ENCODE measurements at places on chromosomes 16 and 17. TPM values are rescaled to one million over a fixed set of nuclear protein-coding genes. Genes with fewer than 3 reads are reported as not detected.

DNA sequence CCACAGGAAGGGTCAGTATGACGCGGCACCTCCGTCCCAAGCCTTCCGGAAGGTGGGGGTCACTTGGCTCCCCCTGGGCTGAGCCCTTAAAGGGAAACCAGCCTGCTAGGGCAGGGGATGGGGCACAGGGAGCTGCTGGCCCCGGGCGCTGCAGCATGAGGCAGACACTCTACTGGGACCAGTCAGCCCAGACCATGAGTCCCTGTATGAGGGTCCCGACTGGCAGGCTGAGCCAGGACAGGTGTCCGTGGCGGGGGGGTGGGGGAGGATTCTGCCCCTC lies 43.4 kb upstream of the ZC3H18 start:
- no peak for DNase-seq

Gene AMZ2
- 150 TPM for total RNA-seq

DNA sequence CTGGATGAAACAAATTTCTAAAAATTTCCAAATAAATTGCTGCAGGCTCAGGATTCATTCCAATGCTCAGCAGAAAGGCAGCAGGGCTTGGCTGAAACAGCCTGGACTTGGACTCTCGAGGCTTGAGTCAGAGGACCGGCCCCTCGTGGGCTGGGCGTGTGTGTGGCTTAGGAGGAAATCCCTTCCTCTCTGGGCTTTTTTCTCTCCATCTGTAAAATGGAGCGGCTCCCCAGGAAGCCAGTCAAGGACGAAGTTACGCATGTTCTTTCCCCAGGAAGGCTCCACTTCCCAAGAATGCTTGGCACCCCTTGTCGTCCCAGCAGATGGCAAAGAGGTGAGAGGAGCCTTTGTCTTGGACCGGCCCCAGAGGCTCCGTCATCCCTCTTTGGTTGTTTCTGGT lies 13.5 kb downstream of the SLC46A1 start:
- no peak for DNase-seq

- DNase-seq, result no peak
Observed at GRCh38 chr16:29978564-29979270, 5.0 kb downstream of the TAOK2 start.

GRCh38 chr17:33106525-33107165 lies 115.0 kb downstream of the SPACA3 start:
- DNase-seq, result no peak

GRCh38 chr17:61294286-61294685 lies 105.4 kb upstream of the TBX2 start:
- no peak for DNase-seq

GRCh38 chr16:57058291-57058861 lies 34.0 kb upstream of the CPNE2 start:
- DNase-seq, result no peak

Gene KRTAP4-4
- total RNA-seq, result not detected

GRCh38 chr17:8670421-8670820 lies 39.9 kb upstream of the MYH10 start:
- no peak for DNase-seq

GRCh38 chr16:75099738-75100602 lies 16.6 kb downstream of the LDHD start:
- DNase-seq, result no peak

Gene IL34
- 20.0 TPM for total RNA-seq

Gene ATP2A3
- 3.3 TPM for total RNA-seq

Gene TEX14
- 0.10 TPM for total RNA-seq

DNA sequence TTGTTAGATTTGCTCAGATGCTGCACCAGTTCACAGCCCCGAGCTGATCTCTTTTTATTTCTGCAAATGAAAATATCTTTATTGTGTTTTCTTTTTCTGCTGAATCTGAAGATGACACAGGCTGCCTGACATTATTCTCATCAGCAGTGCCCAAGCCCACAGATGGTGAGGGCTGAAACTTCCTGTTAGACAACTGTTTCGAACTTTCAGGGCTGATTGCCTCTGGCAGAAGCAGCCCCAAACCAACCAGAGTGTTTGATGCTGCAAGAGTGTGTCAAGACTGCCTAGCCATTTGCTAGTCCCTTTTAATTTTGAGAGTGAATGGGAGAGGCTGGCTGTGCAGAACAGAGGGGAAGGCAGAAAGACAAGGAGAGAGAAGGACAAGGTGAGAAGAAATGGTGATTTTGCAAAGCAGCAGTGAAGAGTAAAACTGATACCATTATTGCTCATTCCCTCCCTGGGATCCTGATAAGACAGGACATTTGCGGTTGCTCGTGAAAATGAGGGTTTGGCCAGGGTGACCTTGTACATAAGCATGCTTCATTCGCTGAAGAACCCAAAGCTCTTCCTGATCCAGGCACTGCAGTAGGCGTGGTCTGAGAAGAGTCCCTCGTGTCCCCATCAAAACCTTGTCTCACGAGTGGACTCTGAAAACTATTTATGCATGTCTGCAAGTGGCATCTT lies 77.2 kb downstream of the TMEM114 start:
- no peak for DNase-seq

DNA sequence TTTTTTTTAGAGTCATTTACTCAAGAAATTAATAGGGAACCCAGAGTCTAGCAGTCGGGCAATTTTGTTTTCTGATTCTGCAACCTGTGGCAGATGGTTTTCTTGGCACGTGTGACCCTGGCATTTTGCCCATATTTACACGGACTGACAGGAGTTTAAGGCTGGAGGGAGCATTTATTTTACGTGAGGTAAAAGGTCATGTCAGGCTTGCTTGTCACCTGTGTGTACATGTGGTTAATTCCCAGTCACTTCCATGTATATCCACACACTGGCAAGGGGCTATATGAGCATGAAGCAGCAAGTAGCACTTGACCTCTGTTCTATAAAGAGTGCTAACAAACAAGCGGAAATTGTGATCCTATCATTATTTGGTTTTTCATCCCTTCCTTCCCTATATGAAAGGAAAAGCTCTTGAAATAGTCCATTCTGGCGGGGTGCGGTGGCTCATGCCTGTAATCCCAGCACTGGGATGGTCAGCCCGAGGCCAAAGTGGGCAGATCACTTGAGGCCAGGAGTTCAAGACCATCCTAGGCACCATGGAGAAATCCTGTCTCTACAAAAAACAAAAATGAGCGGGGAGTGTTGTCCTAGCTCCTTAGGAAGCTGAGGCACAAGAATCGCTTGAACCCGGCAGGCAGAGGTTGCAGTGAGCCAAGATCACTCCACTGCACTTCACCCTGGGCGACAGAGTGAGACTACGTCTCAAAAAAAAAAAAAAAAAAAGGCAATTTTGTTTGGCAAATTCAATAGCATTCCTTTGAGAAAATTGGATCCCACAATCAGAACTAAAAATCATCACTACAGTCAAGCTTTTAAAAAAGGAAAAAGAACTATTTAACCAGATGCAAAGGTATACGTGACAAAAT lies 2.1 kb downstream of the SPAG9 start:
- DNase-seq, result peak; percentile 18

GRCh38 chr16:71373073-71373472 lies 14.6 kb downstream of the CALB2 start:
- DNase-seq, result no peak

DNA sequence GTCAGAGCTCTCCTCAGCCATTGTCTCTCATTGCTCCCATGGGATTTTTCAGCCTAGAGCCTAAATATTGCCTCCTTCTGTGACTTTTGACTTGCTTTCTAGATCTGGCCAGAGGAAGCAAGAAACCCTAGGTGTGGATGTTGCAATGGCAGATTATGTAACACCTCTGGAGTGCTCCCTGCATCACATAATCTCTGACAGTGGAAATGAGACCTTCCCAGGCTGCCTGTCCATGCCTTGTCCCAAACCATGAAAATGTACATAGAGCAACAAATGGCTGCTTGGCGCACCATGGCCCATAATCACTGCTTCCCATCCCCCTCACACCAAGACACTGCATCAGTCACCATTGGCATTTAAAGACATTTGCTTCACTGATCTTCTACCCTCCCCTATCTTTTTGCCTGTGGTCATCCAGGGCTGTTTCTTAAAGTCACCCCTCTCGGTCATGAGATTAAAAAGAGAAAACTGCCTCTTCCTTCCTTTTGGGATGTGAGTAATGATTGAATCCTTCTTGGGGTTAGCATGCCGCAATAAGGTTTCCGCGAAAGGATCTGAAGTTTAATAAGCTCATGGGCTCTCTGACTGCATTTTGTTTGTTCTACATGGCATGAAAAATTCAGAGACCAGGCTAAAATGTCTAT lies 34.2 kb upstream of the CCL2 start:
- no peak for DNase-seq

DNA sequence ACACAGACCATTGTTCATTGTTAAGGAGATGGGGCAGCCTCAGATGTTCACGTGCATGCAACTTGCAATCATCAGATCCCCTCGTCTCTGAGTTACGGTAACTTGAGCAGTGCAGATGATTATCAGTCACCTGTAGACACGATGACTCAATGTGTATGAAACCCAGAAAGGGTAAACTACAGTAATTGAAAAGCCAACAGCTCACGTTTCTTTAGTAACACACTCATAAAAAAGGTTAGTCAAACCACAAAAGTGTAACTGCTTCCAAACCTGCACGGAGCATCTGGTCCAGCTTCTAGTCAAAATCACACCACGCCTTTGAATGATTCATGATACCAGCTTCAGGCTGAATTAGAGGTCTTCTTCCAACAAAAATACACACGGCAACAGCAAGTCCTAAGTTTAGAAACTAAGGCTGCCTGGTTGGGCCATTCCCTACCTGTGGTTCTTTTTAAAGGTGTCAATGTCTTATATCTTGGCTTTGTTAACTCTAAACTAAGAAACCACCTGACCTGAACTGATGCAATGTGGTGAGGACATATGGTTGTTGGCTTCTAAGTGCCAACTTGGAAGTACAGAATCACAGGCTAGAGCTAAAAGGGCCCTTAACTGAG lies 32.3 kb downstream of the GRB7 start:
- no peak for DNase-seq

GRCh38 chr16:86640265-86640843 lies 62.0 kb downstream of the FOXL1 start:
- no peak for DNase-seq

DNA sequence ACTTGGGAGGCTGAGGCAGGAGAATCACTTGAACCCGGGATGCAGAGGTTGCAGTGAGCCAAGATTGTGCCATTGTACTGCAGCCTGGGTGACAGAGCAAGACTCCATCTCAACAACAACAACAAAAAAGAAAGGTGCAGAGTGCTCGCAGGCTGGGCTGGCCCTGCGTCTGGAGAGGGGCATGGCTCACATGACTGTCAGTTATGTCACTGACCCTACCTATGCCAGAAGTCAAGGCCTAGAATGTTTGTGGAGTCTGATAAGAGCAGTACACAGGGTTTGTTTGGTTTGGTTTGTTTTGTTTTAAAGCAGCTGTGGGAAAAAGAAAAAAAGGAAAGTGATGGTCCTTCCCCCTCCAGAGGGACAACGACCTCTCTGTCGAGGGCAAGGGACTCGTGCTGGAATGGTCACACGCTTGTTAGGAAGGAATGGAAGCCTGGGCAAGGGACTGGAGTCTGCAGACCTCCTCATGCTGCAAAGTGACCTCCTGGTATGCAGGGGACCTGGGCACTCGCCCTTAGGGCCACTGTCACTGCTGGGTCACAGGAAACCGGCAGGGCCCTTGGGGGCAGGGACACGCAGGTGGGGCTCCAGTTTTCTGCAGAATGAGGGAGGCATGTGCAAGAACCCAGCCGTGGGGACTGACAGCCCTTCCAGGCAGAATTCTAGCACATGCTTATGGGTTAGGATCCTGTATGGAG lies 10.1 kb upstream of the OSGIN1 start:
- no peak for DNase-seq

- DNase-seq, result peak; percentile 95
Observed at GRCh38 chr17:81885454-81885853, 5.9 kb downstream of the ALYREF start.

DNA sequence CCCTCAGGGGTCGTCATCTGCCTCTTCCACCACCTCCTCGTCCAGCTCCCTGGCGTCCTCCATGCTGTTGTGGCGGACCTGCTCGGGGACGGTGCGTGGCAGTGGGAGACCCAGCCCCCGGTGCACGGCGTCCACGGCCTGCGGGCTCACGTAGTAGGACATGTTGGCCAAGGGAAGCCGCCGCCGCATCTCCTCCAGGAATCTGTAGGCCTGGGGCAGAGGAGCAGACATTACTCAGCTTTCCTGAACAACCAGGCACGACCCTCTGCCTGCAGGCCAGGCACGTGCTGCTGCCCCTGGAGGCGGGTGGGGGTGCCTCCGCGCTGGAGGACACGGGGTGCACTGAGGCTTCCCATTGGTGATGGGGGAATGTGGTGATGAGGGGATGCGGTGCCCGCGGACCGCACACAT lies 17.8 kb downstream of the TELO2 start:
- no peak for DNase-seq

Gene TBX6
- 0.45 TPM for total RNA-seq

Gene MYH13
- total RNA-seq, result 0.21 TPM

GRCh38 chr16:46973996-46974324 lies 486 bp upstream of the DNAJA2 start:
- no peak for DNase-seq

Gene FBXW10
- total RNA-seq, result not detected

GRCh38 chr16:11379420-11379819 lies 34.2 kb downstream of the RMI2 start:
- DNase-seq, result no peak

- DNase-seq, result no peak
Observed at GRCh38 chr17:4109449-4109848, 33.4 kb downstream of the ZZEF1 start.

DNA sequence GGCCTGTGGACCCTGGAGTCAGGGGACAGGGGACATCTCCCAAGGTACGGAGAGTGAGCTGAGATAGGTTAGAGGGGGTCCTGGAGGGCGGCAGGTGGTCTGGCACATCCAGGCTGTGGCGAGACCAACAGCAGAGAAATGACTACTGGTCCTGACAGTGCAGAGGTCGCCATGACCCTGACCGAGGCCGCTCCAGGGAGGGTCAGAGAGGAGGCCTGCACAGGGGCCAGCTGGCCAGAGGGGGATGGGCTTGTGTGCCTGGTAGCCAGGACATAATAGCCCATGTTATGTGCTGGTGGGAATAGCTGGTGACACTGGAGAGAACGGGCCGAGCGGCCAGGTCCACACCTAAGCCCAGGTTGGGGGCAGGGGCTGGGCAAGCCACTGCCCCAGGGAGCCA lies 40.6 kb upstream of the ZC3H18 start:
- DNase-seq, result no peak

Gene ADGRG3
- 0.31 TPM for total RNA-seq

DNA sequence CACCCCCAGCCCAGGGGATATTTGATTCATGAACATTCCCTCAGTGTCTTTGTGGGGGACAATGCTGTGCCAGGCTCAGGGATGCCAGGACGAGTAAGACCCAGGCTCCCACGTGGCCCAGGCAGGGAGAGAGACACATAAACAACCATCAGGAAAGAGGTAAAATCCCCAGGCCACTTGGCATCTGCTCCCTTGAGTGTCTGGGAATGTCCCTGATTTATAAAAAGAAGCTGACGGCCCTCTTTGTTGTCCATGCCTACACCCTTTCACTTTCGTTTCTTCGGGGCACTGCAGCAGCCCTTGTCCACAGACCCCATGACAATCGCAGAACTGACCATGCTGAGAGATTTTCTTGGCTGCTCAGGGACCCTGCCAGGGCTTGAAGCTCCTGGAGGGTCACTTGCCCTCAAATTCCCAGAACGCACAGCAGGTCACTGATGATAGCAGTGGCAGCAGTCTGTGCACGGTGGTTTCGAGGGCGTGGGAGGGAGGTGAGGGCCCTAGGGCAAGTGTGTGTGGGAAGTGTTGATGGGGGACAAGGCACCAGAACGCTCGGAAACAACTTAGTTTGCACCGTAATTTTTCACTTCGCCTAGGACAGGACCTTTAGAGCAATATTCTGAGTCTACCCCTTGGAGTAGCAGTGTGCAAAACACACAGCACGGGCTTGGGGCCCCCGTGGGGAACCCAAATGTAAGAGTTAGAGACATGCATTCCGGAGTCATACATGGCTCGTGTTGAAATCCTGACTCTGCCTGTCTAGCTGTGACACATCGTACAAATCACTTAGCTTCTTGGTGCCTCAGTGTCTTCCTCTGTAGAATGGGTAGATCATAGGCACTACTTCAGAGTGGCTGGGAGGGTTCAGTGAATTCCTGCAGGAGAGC lies 4.7 kb downstream of the NOD2 start:
- peak; percentile 88 for DNase-seq
